8988T (cell line): ENCODE measurements at places on chromosomes 16 and 17.

GRCh38 chr16:4263504-4264436 lies 9.1 kb downstream of the TFAP4 start:
- peak; percentile 46 for DNase-seq

DNA sequence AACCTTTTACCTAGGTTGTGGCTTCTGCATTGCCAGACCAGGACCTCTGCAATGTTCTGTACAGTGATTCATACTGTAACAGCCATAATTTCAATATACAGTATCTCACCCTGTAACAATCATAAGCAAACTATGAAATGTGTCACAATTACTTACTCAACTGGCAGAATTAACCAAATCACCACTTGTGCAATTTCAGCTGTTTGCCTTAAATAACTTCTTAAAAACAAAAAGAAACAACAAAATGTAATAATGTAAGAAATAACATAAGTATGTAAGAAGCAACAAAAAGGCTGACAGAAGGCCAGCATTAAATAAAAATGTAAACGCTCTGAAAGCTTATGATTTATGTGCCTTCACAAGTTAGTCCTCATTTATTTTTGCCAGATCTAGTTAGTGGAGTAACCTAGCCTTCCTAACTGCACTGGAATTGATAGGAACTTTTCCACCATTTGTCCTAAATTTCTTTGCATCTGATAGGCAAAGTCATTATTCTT lies 96.9 kb downstream of the SKAP1 start:
- DNase-seq = no peak

DNA sequence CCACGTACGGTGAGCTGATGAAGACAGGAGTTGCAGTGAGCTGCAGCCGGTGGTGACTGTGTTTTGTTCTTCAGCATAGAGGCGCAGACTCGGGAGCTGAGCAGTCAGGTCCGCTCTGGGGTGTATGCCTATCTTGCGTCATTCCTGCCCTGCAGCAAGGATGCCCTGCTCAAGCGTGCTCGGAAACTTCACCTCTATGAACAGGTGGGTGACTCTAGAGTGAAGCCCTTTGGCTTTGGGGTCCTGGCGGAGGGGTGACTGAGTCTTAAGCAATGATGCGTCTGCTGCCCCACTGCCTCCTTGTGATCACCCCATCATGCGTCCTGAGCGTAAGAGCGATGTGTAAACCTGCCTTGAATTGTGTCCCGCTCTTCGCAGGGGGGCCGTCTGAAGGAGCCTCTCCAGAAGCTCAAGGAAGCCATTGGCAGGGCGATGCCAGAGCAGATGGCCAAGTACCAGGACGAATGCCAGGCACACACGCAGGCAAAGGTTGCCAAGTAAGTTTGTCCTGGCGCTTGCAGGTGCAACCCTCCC lies 22.9 kb downstream of the UBN1 start:
- no peak for DNase-seq

- DNase-seq = no peak
These were observed 1.6 kb upstream of the SEZ6 start for GRCh38 chr17:29007456-29007855.

DNA sequence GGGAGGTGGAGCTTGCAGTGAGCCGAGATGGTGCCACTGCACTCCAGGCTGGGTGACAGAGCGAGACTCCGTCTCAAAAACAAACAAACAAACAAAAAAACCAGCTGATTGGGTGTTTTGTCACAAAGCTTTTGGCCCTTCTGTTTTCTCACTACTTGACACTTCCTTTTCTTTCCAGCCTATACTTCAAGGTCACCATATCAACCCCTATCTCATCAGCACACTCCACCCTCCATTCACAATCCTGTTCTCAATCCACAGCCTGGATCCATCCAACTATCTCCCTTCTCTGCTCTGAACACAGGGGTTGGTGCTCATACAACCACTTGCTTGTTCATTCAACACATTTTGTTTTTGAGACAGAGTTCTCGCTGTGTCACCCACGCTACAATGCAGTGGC lies 6.6 kb upstream of the MED11 start:
- no peak for DNase-seq

- no peak for DNase-seq
These were observed 126.6 kb downstream of the SOCS1 start for GRCh38 chr16:11129378-11129781.

DNA sequence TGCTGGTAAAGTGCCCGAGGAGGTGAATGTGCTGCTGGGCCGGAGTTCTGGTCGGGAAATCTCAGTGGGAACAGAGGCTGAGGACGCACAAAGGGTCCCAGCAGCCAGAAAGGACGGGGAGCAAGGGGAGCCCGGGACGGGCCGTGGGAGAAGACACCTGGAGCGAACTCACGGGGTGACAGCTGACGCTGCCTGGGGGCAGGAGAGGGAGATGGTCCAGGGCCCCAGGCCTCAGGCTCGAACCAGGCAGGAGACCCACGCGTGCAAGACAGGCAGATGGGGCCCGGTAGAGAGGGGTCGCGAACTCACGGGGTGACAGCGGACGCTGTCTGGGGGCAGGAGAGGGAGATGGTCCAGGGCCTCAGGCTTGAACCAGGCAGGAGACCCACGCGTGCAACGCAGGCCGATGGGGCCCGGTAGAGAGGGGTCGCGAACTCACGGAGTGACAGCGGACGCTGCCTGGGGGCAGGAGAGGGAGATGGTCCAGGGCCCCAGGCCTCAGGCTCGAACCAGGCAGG lies 72.9 kb downstream of the METRNL start:
- DNase-seq = no peak

DNA sequence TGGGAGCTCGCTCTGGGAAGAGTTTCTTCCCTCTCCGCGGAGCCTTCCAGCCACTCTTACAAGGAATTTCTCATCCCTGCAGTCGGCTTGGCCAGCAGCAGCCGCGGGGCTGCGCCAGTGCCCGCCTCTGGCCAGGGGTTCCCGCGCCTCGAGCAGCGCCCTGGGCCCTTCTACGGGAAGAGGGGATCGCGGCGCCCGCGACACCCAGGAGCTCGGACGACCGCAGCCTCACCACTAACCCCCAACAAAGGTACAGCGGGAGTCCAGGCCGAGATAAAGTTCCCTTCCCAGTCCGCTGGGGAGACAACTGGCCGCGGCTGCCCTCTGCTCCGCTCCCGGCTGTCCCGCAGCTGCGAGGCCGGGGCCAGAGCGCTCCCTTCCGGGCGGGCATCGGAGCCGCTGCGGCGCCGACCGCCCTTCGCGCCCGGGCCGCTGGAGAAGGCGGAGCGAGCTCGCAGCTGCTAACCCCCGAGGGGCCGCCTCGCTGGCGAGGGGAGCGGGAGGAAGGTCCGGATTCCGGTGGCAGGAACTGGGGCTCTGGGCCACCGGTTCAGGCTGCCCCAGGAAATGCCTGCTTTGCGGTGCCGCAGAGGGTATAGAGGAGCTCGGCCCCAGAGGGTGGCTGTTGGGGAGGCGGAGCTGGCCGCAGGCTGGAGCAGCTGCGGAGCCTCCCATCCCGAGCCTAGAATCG lies 3.6 kb upstream of the HS3ST3B1 start:
- no peak for DNase-seq
